Lung microvascular endothelial cell (primary cell): ENCODE measurements at places on chromosomes 16 and 17. TPM values are rescaled to one million over a fixed set of nuclear protein-coding genes. Genes with fewer than 3 reads are reported as not detected.

The SLC47A1 gene
- total RNA-seq = 0.22 and 0.40 TPM in 2 replicates

The MFAP4 gene
- under 0.01 TPM in 1 of 2 replicates, not detected in the other for total RNA-seq

The LCMT1 gene
- 26.8 and 27.8 TPM in 2 replicates for total RNA-seq

The ACSM2A gene
- under 0.01 TPM in 2 replicates for total RNA-seq

The RAB26 gene
- 0.20 and 0.65 TPM in 2 replicates for total RNA-seq

The KLHL10 gene
- not detected in 2 replicates for total RNA-seq

The CD300H gene
- total RNA-seq = not detected in 2 replicates
